ENCODE measurements at places on chromosomes 5 and 9.

GRCh38 chr5:32785611-32786254 lies 74.6 kb downstream of the NPR3 start:
- peak; percentile 74 for DNase-seq

DNA sequence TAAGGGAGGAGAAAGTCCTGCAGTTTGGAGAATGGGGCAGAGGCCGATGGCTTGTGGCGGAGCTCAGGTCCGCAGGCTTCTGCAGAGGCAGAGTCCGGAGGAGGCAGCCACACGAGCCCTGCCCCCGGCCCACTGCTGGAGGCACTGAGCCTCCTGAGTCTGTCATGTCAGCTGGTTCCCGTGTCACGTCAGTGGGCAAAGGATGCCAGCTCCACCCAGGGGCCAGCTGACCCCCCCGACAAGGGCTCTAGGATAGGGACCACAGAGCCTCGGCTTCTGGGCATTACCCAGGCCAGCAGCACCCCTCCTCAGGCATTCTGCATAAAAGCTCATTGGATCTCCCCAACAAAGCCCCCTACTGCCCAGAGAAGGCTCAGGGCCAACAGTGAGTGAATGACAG lies 8.5 kb downstream of the SH3PXD2B start:
- DNase-seq = no peak

GRCh38 chr9:79221084-79221483 lies 350.7 kb upstream of the TLE4 start:
- DNase-seq = no peak

- DNase-seq = no peak
These were observed 15.8 kb upstream of the PTPN3 start for GRCh38 chr9:109513871-109514270.

DNA sequence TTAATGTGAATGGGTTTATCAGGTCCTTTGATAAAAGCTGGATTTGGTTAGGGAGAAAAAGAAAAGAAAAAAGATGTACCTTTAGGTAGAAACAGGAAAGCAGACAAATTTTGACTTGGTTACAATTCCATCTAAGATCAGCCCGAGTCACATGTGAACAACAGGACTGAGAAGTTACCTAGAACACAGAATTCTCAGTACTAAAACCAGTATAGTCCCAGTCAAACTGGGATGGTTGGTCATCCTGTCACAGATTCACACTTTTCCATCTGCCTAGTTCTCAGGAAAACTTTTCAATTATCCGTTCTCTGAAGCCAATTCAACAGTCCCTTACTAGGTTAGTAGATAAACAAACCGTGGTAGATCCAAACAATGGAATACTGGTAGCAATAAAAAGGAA lies 190.3 kb upstream of the PTGER4 start:
- no peak for DNase-seq

- no peak for DNase-seq
These were observed 145.7 kb downstream of the NXNL2 start for GRCh38 chr9:88680505-88681160.

GRCh38 chr9:90546200-90546599 lies 96.4 kb downstream of the DIRAS2 start:
- no peak for DNase-seq

- no peak for DNase-seq
These were observed 15.0 kb upstream of the TTC33 start for GRCh38 chr5:40770764-40771163.

DNA sequence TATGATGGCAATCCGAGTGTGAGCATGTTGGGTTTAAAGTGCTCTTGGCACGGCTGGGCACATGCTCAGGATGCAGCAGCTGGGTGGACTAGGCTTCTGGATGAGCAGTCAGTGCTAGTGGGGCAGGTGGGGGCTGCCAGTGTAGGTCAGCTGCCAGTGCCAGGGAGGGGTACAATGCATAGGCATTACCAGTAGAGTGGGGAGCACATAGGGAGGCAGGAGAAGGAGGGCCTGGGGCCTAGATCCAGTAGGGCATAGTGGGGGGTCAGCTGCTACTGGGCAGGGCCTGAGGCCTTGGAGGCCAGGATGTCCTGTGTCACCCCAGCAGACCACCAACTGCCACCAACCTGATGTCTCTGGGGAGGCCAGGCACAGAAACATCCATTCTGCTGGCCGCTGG lies 24.2 kb downstream of the ACSL6 start:
- DNase-seq = no peak

DNA sequence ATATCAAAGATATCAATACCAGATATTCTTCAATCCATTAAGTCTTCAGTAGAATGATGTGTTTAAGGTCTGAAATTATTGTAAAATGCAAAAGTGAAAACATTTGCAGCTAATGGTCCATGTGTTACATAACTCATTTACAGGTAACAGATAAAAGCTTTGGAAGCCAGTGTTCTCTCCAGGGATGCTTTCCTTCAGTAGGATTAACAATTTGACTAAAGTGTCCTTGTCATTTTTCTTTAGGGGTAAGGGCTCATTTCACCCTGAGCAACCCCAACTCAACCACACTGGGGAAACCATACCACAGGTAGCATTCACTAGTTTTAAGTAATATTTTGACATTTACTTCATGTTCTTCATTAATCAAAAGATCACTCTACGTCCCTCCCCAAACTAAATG lies 12.9 kb downstream of the HNRNPK start:
- DNase-seq = no peak

- DNase-seq = no peak
These were observed 22.2 kb downstream of the TNFSF8 start for GRCh38 chr9:114908104-114908622.

DNA sequence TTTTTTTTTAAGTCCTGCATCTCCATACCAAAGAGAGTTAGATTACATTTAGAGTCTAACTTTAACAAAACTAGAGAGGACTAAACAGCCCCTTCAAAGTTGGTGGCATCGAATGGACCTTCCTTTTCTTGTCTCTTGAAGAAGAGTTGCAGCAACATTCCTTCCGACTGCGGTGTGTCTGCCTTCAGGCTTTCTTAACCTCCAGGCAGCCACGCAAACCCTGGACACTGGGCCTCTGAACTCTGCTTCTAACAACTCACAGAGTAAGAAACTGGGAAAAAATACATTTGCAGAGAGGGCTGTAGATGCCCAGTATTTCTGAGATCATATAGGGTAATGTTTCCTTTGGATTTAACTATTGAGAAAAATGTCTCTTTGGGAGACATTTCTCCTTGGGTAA lies 120.5 kb upstream of the MAST4 start:
- no peak for DNase-seq

GRCh38 chr9:81999806-82000205 lies 11.2 kb downstream of the SPATA31D1 start:
- no peak for DNase-seq

DNA sequence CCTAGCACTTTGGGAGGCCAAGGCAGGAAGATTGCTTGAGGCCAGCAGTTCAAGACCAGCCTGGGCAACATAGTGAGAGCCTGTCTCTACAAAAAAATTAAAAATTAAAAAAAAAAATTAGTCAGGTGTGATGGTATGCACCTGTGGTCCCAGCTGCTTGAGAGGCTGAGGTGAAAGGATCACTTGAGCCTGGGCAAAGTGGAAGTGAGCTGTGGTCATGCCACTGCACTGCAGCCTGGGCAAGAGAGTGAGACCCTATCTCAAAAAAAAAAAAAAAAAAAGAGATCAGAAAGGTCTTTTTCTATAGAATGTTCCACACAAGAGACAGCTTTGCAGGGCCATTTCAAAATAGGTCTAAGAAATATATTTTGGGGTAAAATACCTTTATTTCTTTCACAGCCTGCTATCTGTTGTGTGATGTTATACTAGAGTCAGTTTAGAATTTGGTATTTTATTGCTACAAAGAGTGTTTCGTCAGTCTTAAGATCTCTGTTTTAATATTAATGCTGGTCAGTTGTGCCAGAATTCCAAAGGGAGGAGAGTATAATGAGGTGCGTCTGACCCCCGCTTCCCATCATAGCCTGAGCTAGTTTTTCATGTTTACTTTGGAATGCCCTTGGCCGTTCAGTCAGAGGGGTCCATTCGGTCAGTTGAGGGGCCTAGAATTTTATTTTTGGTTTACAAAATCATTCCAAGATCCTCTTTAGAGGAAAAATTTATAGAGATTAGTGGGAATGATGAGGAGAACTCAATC lies 9.4 kb downstream of the LNPEP start:
- DNase-seq = no peak

DNA sequence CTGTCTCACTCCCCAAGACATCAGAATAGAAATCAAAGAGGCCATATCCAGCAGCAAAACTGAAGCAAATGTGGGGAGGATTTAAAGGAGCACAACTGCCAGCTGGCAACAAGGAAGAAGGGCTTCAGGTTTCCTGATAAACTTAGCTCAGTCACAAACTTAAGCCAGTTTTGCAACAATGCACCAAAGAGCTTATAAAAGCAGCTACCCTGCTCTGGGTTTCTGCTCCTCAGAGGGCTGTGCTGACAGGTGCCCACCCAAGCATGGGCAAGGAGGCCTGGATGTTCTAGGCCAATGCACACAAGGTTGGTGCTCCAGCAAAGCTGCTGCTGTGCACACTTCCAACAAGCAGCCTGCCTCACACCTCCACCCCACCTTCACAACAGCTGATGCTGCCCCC lies 132.9 kb downstream of the SIL1 start:
- DNase-seq = no peak

DNA sequence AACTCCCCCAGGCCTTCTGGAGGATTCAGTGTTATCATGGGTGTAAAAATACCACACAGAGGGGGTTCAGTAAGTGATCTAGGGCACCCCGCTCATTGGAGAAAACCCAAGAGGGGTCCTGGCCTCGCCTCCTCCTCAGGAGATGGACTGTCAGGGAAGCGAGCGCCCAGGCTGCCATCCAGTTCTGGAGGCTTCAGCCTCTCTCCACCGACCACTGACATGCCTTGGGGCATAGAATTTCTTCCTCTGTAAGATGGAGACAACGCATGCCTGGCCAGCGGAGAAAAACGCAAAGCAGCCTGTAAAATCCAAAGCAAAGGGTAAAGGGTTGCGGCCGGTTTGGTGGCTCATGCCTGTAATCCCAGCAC lies 165.4 kb downstream of the COL23A1 start:
- no peak for DNase-seq

- no peak for DNase-seq
These were observed 20.3 kb downstream of the ANGPTL2 start for GRCh38 chr9:127102176-127102575.

GRCh38 chr9:110932863-110933262 lies 105.4 kb downstream of the LPAR1 start:
- DNase-seq = no peak

GRCh38 chr9:68980341-68980914 lies 33.5 kb downstream of the PRKACG start:
- no peak for DNase-seq

DNA sequence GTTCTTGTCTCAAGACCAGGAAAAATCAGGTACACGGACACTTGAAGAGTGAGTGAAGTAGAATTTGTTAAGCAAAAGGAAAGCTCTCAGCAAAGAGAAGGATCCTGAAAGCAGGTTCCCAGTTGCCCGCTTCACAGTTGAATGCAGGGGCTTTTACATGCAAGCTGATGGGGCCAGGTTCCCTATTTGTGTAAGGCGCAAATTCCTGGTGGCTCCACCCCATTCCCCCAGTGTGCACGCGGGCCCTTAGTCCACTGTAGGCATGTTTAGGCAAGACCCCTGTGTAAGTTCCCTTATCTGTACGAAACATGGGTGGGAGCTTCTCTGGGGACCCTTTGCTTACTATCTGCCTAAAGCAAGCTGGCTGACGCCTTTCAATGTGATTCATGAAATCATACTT lies 2.7 kb upstream of the AGTPBP1 start:
- DNase-seq = no peak

- DNase-seq = no peak
These were observed 2215.5 kb downstream of the MAT2B start for GRCh38 chr5:165720901-165721300.

- no peak for DNase-seq
These were observed 54.7 kb upstream of the DAPK1 start for GRCh38 chr9:87443006-87443405.

DNA sequence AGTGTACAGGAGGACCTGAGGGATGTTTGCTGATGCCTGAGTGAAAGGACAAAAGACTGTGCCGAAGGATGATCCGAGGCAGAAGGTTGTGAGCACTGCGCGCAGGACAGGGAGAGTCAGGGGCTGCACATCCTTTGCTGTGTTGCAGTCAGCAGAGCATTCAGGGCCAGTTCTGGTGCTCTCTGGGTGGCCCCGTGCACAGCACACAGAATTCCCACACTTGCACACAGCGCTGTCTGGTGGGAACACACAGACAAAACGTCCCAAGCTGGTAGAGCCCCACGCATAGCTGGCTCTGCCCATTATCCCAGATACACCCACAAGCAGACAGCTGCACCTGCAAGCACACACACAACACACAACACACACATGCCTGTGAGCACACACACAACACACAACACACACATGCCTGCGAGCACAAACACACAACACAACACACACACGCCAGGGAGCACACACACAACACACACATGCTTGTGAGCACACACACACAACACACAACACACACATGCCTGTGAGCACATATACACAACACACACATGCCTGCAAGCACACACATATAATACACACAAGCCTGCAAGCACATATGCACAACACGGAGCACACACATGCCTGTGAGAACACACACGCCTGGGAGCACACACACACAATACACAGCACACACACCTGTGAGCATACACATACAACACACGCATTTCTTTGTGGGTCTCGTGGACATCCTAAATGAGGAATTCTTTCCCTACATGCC lies 74.4 kb downstream of the FGF18 start:
- no peak for DNase-seq

GRCh38 chr5:75286211-75286773 lies 49.6 kb upstream of the ANKRD31 start:
- DNase-seq = no peak

DNA sequence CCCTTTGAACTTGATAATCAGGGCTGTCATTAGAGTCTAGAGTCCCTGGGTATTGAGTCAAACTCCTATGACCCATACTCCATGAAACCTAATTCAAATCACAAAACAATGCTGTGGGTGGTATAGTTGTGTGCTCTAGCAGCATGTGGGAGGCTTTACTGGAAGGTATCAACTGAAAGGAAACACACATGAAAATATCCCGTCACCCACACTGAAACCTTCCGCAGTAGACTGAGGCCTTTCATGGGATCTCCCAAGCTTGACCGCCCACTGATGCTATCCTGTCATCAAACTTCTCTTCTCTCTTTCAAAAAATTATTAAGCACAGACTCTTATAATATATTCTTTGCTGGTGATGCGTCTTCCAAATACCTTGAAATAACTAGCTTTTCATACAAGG lies 569.1 kb upstream of the MEF2C start:
- DNase-seq = no peak

- DNase-seq = no peak
These were observed 23.8 kb downstream of the GLRA1 start for GRCh38 chr5:151900891-151901290.

- DNase-seq = no peak
These were observed 2.4 kb upstream of the C9orf50 start for GRCh38 chr9:129623331-129623730.

DNA sequence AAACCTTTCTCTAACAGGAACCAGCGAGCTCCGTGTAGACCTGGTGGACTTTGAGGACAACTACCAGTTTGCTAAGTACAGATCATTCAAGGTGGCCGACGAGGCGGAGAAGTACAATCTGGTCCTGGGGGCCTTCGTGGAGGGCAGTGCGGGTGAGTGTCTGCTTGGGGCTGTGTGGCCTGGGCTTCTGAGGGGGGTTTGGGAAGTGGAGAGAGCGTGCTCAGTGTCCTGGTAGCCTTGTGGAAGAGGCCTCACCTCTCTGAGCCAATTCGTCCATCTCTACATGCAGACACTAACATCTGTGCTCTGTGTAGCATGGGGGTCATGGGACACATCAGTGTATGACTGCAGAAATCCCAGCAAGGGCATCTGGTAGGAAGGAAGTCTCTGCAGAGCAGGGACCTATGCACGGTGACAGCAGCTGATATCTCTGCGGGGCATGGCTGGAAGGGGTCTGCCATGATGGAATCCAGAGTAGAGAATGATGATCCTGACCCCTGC lies 5.9 kb downstream of the FCN2 start:
- no peak for DNase-seq

GRCh38 chr9:133709015-133709611 lies 29.0 kb downstream of the SARDH start:
- no peak for DNase-seq
